ENCODE measurements at places on chromosomes 1 and 21.

- DNase-seq = no peak
These were observed 911.1 kb downstream of the TTLL7 start for GRCh38 chr1:83087851-83088250.

DNA sequence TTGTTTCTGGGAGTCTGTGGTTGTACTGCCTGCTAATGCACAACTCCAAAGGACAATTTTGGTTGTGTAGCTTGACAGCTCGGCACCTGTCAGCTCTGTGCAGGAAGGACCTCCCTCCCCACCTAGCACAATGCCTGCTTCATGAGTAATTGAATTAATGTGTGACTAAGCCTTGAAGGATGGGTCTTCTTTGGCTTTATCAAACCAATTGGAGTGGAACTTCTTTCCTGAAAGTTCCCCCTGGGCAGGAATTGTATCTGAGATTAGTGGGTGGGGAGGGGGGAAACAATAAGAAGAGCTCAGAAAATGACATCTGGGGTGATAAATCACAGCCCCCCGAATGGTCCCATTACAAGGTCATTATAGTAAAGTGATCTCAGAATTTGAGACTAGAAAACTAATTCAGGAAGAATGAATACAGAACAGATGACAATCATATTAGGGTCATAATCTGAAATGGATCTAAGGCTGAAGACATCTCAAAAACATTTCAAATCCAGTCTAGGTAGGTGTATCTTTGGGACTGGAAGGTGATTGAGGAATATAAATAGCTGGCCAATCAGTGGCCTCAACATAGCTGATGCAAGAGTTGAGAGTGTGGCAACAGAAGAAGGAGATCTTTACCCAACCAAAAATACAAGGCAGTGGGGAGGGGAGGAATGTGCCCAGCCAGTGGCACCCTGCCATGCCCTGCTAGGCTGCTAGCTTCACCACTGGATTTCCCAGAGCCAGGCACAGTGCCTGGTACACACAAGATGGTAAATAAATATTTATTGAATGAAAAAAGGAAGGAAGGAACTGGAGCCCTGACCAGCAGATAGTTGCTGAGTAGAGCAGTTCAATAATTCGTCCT is 10.1 kb upstream of the SESN2 start:
- DNase-seq = no peak

- peak; percentile 34 for DNase-seq
These were observed 217.3 kb downstream of the PTPRU start for GRCh38 chr1:29453502-29454240.

DNA sequence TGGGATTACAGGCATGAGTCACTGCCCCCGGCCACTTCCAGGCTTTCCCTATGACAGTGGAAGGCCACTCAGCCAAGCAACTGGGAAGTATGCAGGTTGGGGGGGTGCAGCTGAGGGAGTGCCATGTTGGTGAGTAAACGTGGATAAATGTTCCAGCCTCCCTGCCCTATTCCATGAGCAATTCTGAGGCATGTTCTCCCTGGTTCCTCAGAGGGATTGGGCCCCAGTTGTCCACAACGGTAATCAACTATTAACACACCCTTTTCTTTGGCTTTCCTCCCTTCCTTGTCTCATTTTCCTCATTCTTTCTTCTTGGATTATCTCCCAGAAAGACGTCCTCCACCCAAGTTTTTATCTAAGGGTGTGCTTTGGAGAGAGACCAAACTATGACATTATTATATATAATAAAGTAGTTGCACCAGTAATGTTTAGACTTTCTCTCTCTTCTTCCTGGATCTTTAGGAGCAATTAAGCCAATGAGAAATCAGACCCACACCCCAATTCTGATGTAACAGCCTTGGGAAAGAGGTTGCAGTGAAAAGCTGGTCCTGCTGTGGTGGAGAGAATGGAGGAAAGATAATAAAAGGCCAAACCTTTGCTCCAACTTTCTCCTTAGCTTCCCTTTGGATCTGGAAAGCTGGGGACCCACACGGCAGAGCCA is 6.8 kb upstream of the SLAMF9 start:
- DNase-seq = no peak

- DNase-seq = no peak
These were observed 817.9 kb upstream of the NEGR1 start for GRCh38 chr1:73100216-73100615.

- peak; percentile 40 for DNase-seq
These were observed 148.9 kb upstream of the VANGL1 start for GRCh38 chr1:115492880-115493279.

GRCh38 chr1:74280642-74281396 is 45.6 kb downstream of the TNNI3K start:
- DNase-seq = no peak
